ENCODE measurements at places on chromosomes 2 and 18. TPM values are rescaled to one million over a fixed set of nuclear protein-coding genes. Genes with fewer than 3 reads are reported as not detected.

The PLGLB1 gene
- total RNA-seq = 4.5 TPM

The ERICH2 gene
- not detected for total RNA-seq

The NPAS2 gene
- 27.5 TPM for total RNA-seq

The OTX1 gene
- total RNA-seq = not detected

The LHCGR gene
- 1.2 TPM for total RNA-seq

The CTIF gene
- 94.0 TPM for total RNA-seq

The GAREM1 gene
- total RNA-seq = 22.4 TPM

The PSTPIP2 gene
- total RNA-seq = 4.4 TPM

The RELCH gene
- total RNA-seq = 21.8 TPM

The XDH gene
- 0.48 TPM for total RNA-seq

Measured in omental fat pad (tissue), 4 donors.